ENCODE measurements at places on chromosomes 7 and 10.

- no peak for DNase-seq
Observed at GRCh38 chr10:104034401-104035193, 51.1 kb downstream of the COL17A1 start.

DNA sequence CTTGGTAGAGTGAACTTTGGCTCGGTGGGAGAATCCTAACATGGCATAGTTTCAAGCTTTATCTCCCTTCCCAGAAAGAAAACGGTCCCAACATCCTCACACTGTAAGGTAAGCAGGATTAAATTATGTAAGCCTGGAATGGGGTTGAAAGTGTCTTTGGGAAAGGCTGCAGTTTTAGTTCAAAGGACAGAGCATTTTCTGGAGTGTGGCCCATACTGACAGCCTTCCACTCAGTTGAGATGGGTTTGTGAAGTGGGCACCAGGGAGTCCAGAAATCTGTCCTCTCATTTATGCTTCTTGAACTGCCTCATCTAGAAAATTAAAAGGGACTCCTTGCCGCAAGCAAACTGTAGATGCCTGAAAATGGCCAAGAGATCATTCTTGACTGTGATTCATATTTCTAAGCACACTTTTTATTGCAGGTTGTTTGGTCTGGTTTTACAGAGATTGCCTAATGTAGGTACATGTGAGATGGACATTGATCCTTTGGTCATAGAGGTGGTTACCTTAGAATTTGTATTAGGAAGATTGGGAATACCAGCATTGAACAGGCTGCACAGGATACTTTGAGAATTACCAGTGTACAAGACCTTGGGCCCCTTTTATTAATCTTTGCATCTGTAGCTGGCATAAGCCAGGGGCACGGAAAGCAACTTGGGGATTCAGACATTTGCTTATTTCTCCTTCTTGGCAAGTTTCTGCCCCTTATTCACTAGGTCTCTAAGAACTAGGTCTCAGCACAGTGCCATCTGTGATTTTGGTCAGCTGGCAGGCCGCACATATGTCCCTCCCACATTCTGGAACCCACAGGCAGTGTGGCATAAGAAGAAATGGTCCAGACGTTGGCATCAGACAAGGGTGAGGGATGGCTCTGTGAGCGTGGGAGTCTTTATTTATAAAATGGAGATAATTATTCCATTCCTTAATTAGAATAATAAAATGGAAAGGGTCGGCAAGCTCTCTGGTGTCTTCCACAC, 125.9 kb downstream of the GLCCI1 start:
- no peak for DNase-seq

- no peak for DNase-seq
Observed at GRCh38 chr10:43399320-43400310, 9.4 kb downstream of the HNRNPF start.

DNA sequence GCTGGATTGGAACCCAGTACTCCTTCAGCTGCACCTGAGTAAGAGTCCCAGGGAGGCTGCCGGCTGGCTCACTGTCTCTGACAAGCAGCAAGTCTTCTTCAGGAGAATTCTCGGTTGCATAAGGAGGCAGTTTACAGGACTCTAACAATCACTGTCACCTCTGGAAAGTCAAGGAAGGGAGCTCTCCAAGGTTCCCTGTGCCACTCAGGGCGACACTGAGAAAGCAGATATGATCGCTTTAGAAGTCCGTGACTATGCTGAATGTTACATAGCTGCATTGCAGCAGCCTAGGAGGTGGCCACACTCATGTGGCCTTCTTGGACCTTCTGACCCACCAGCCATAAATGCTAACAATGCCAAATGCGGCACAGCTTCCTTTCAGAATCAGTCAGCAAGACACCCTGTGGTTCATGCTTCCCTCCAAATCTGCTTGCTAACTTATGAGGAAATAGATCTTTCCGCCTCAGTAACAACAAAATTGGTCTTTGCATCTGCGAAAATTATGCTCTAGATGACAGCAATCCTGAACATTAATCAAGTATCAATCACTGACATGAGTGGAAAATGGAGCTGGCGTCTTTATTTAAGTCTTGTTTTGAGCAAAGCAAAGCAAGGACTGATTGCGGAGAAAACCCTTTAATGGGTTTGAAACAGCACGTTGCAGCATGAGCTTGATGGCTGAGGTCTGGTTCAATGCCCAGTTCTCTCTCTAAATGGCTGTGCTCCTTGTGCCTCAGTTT, 132.9 kb downstream of the ATXN7L1 start:
- DNase-seq: peak; percentile 24

DNA sequence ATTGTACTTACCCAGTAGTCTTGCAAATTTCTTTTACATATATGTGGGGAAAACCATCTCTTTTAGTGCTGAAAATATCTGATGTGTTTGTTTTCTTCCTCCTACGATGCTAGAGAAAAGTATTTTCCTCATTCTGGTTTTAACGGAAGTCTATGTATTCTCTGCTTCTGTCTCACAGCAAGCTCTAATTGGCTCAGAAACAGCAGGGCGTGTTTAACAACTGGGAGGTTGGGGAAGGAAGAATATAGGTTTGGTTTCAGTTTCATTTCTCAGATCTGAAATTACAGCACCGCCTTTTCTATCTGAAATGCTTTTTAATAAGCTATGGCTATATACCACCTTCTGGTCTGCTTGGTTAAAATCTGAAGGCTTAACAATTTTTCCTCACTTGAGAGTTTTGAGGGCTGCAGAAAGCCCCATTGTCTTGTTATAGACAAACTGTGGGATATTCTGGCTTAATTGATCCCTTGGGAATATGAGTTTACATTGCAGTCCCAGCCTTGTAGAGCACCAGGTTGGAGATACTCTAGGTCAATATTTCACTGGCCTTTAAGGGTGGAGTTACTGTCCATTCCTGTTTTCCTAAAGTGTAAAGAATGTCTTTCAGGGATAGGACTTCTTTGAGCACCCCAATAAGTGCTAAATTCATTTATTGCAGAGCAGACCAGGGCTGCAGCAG, at the start of gene SAMD9:
SAMD9 (minus strand) TSS at position 128 of the 679 bp plus-strand sequence. CDS start 11,882 bp downstream, outside the sequence.
- peak; percentile 54 for DNase-seq

DNA sequence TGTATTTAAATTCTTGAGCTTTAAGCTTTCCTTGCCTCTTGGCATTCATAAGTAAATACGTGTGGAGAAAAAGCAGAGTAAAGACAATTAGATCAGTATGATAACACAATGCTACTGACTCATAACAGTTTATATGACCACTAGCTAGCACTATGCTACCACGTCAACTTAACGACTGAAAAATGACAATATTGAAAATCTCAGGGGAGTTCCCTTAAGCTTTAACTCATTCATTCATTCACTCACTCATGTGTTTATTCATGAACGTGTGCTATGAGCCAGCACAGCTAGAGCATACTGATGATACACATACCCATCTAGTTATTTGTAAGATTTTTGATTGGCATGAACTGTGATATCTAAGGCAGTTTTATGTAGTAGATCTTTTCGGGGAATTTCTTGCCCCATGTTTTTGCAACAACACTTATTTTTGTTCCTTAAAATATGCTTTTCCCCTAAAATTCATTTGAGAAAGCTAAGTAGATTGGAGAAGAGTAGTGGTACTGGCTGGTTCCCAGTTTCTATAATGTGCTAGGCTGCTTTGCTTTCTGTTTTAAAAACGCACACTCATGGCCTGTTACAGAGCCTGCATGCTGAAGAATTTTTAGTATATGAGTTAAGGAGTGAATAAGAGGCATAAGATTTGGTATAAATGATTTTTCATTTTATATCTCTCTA, 57.4 kb upstream of the ACBD5 start:
- DNase-seq: no peak

DNA sequence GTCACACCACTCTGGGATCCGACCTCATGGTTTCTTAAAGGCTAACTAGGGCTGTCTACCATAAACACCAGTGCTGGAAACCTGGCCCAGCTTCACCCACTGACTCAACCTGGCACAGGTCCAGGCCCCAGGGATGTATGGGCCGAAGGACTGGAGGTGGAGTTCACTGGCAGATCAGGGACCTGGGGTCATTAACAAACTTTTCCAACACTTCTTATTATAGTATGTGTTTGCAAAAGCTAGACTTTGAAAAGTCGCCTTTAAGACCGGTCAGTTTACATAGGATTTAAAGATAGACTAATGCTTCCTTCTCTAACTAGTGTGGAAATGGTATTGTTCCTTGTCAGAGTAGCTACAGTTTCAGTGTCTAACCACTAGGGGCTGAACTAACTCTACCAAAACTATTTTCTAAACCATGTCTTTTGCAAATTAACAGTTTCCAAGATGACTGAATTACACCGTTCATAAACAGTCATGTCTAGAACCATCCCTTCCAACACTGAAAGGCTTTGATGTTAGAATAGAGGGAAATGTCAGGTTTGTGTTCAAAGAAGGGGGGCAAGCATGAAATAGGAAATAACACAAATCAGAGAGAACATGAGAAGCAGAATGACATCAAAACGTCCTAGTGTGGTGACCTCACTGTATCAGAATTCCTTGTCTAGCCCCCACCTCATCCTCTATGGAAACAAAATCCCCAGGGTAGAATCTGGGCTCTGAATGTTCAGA, 29.7 kb downstream of the STN1 start:
- DNase-seq: peak; percentile 22

DNA sequence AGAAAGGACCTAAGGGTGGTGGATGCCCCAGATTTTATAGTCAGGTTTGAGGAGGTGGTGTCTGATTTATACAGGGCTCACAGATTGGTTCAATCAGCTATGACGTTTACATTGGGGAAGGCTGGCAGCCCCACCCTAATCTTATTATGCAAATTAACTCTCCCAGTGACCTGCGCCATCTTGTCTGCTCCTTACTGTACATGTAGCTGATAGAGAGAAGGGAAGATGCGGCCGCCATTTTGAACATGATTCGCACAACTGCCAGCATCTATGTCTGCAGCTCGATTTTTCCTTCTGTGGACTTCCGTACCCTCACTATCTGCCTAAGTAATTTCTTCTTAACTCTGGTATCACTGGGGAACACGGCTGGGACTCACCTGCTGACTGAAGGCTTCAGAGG, 619.0 kb upstream of the DPP6 start:
- no peak for DNase-seq

DNA sequence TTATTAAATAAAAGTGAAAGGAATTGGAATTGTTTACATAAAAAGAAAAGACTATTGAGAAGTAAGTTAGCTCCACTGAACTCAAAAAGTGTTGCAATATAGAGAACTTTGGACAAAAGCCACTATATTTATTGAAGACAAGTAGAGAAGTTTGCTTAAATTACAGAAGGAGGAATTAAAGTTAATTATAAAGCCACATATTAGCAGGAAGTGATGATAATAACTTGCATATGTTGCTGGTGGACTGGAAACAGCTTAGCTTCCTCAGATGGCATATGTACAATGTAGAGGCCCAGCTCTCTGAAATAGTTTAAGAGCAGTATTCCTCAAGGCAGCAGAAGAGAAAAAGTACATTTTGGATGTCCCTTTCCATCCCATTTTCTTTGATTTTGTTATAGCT, 400.7 kb downstream of the GATA3 start:
- no peak for DNase-seq

DNA sequence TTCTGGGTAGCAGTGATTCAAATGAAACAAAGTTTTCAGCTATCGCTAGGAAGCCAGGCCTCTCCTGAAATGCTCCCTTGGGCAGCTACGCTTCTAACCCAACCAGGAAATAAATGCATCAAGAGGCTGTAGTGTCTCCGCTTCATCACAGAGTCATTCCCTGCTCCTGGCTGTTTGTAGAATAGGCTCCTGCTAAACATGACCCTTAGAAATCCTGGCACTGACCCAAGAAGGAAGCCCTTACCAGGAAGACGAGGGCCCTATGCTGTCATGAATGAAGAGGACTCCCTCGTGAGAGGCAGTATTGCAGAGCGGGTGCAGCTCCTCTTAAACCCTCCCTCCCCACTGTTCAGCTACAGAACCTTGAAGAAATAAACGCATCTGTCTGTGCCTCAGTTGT, 48.3 kb downstream of the NOD1 start:
- DNase-seq: no peak

GRCh38 chr10:79137300-79137756, 68.6 kb downstream of the ZMIZ1 start:
- DNase-seq: no peak

- DNase-seq: no peak
Observed at GRCh38 chr10:126110489-126111180, 214.3 kb downstream of the FANK1 start.

GRCh38 chr7:118583641-118584040, 359.1 kb downstream of the ANKRD7 start:
- DNase-seq: no peak

GRCh38 chr7:11026452-11027359, 53.0 kb downstream of the PHF14 start:
- no peak for DNase-seq

DNA sequence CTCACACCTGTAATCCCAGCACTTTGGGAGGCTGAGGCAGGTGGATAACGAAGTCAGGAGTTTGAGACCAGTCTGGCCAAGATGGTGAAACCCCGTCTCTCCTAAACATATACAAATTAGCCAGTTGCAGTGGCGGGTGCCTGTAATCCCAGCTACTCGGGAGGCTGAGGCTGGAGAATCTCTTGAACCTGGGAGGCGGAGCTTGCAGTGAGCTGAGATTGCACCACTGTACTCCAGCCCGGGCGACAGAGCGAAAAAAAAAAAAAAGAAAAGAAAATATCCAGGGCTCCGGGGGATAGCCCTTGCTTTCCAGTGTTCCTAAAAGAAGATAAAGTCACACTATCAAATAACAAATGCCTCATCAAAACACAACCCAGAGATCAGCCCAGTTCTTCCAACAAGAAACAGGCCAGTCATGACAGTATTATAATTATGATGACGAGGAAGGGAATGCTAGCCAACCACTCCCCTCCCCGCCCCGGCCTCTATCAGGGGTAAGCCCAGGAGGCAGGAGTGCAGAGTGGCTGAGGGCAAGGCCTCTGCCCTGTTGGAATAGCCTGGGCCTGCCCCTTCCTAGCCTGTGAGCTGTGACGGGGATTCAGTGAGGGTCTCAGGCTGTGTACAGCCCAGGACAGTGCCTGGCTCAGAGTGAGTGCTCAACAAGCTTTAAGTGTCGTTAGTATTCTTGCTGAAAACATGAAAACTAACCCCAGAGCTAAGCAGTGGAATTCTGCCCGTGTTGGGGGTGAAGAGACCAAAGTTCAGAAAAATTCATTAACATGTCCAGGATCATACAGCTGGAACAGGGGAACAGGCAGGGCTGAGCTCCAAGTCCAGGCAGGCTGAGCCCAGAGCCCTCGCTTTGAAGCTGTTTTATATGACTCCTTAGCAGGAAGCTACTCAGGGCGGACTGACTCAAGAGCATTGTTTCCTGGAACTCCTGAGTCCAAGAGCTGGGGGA, 54.3 kb downstream of the FAM241B start:
- DNase-seq: no peak

GRCh38 chr7:46446151-46446550, 525.1 kb upstream of the IGFBP3 start:
- DNase-seq: no peak
